ENCODE measurements at places on chromosomes 7 and 10.

DNA sequence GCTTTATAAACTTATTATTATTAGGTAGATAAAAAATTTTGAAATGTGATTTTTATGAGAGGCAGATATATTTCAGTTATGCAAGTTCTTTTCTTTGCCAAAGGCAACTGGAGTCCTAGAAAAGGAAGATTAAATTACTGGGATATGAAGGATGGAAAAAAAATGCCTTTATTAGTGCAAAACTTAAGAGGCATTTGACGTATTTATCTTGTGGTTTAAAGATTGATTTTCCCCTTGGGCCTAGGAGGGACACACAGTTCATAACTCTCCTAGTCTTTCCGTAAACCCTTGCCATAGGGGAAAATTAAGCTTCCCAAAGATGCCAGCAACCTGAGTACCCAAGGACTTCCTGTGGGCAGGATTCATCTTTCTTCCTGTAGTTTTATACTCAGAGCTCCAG lies 3.1 kb upstream of the STEAP4 start:
- no peak for DNase-seq

- DNase-seq, result no peak
Measured at GRCh38 chr7:71459132-71459531, 327.2 kb downstream of the GALNT17 start.

GRCh38 chr7:77542895-77543294 lies 5.8 kb downstream of the PTPN12 start:
- no peak for DNase-seq

DNA sequence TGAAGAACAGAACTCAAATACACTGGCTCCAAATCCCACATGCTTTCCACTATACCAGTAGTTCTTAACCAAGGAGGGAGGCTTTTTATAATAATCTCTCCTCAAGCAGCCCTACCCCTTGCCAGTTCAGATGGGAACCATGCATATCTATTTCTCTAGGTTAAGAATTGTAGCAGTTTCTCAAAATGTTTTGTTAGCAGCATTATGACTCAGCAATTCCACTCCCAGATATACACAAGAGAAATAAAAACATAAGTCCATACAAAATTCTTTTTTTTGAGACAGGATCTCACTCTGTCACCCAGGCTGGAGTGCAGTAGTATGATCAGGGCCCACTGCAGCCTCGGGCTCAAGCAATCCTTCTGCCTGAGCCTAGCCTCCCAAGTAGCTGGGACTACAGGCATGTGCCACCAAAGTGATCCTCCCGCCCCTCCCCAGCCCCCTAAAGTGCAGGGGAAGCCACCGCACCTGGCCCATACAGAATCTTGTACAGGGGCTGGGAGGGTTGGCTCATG lies 18.1 kb downstream of the YWHAG start:
- no peak for DNase-seq

- peak; percentile 22 for DNase-seq
Measured at GRCh38 chr10:16787361-16787791, 29.8 kb downstream of the RSU1 start.

GRCh38 chr10:96986200-96986856 lies 154.2 kb downstream of the LCOR start:
- no peak for DNase-seq

- DNase-seq, result no peak
Measured at GRCh38 chr10:104328646-104328895, 9.7 kb downstream of the ITPRIP start.

DNA sequence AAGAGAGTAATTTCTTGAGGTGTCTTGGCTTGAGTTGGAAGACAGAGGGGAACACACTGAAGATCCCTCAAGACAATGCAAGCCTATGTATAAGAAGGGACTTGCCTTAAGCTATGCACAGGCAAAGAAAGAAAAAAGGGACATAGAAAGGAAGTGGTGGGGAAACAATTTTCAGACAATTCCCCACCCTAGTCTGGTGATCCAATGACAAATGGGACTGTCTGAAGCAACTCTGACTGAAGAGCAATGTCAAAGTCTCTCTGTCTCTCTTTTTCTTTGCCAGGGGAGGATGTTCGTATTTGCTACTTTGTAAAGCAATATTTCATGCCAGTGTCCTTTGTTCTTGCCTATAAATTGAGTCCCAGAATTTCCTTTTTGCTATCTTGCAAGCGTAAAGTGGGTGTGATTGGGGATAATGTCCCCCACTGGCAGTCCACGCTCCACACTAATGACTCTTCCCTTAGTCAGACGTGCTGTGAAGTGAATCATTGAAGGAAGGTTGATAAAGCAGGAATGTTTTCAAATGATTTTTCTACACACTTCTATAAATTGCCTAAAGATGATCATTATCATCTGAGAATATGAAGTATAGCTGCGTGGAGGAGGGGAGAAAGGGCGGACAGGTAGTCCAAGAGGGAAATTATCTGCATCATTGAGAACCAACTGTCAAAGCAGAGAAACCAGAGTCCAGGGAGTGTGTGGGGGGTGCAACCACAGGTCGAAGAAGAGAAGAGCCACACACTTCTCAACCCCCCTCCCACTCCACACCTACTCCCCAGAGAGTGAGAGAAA lies 243.8 kb upstream of the ETV1 start:
- no peak for DNase-seq
